Psoas muscle (tissue), 8 donors: ENCODE measurements at places on chromosomes 1 and 21. TPM values are rescaled to one million over a fixed set of nuclear protein-coding genes. Genes with fewer than 3 reads are reported as not detected.

Gene AGBL4
- not detected for total RNA-seq

Gene SLFNL1
- 0.16 TPM for total RNA-seq

Gene DNAI4
- 4.8 TPM for total RNA-seq

Gene TTC39A
- total RNA-seq, result 6.0 TPM

Gene IQCC
- total RNA-seq, result 1.1 TPM

- peak; percentile 72 for DNase-seq
These were observed 757 bp upstream of the SPSB1 start for GRCh38 chr1:9291914-9292360.

GRCh38 chr1:159881622-159882526, 18.1 kb downstream of the CFAP45 start:
- peak; percentile 68 for DNase-seq

DNA sequence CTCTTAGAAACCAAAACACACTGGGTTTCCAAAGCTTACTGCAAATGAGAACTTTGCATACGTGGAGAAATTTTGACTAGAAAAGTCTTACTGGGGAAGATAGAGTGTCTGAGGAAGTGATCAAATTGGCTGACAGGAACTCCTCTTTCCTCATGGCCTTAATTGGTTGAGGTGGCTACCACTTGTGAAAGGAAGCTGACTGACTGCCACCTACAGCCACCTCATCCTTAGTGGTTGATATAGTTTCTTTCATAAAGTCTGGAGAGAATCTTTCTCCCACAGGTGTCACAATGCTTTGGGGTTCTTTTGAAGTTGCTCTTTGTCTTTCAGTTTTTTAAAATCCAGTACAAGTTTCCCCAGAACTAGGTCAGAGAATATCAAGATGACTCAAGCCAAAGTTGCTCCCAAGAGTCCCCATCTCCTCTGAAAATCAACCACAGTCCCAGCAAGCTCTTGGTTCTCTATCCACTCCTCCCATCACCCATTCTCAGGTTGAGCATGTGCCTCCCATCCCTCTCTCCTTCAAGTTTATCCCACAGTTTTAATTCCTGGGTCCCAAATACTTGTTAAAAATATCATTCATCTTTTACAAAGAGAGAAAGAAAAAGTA, 43.3 kb downstream of the GPR88 start:
- DNase-seq, result no peak

DNA sequence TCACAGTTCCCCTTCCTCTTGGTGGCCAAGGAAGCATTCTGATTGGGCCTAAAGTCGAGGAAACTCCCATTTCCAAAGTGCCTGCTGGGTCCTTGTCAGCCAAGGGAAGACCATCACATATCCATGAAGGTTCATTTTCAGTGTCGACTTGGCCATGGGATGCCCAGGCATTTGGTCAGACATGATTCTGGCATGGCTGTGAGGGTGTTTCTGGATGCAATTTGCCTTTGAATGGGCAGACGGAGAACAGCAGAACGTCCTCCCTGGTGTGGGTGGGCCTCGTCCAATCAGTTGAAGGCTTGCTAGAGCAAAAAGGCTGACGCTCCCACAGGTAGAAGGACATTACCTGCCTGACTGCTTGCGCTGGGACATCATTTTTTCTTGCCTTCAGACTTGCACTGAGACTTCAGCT, 48.3 kb upstream of the LBR start:
- DNase-seq, result no peak

- DNase-seq, result no peak
These were observed 259.9 kb downstream of the FOXD2 start for GRCh38 chr1:47697616-47698335.

DNA sequence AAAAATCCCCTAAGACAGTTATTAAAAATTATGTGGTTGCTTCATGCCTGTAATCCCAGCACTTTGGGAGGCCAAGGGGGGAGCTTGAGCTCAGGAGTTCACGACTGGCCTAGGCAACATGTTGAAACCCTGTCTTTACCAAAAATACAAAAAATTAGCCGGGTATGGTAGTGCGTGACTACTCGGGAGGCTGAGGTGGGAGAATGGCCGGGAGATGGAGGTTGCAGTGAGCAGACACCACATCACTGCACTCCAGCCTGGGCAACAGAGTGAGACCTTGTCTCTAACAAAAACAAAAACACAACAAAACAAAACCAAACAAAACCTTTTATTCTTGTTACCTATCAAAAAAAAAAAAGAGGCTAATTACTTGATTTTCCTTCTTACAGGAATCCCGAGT, 2.1 kb downstream of the ELK4 start:
- DNase-seq, result no peak

DNA sequence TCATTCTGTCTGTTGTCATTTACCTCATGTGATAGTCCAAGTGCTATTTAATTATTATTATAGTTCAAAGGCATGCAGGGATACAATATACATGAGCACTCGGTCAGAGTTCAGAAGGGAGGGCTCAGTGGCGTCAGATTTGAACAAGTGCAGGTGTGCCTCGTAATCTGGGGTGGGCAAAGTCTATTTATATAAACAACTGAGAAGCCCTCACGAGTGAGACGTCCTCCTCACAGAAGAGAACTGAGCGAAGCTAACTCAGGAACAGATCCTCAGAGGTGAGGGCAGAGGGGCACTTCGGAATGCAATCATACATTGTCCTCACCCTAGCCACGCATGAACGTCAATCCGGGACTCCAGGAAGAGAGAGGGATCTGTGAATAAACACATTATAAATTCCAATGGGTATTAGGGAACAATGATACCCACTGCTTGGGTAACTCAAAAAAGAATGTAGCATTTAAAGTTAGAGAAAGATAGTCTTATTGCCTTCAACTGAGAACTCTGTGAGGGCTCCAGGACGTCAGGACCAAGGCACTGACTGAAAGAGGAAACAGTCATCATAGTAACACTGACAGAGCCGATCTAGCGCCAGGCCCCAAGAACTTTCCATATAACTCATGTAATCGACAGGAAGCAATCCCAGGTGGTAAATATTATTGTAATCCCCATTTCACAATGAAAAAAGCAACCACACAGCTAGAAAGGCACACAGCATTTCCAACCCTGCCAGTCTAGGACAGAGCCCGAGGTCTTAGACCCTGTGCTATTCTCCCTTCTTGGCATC, 127.1 kb upstream of the B3GALT2 start:
- DNase-seq, result no peak

DNA sequence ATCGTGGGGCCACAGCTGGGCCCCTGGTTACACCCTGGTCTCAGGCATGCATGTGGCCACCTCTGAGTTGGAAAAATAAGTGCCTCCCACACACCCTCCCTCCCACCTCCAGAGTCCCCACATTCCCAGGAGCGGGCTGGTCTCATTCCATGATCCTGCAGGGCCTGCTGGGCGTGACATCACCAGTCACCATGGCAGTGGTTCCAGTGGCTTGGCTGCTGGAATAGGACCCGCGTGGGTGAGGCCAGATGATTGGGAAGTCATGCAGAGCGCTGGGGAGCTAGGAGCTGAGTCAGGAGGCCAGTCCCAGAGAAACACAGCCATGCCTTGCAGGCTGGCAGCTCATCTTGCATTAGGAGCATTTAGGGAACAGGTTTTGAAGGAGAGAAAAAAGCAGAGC, 125.4 kb upstream of the TMEM51 start:
- DNase-seq, result peak; percentile 68

- DNase-seq, result no peak
These were observed 1596.9 kb downstream of the PLA2G4A start for GRCh38 chr1:188425687-188426086.

DNA sequence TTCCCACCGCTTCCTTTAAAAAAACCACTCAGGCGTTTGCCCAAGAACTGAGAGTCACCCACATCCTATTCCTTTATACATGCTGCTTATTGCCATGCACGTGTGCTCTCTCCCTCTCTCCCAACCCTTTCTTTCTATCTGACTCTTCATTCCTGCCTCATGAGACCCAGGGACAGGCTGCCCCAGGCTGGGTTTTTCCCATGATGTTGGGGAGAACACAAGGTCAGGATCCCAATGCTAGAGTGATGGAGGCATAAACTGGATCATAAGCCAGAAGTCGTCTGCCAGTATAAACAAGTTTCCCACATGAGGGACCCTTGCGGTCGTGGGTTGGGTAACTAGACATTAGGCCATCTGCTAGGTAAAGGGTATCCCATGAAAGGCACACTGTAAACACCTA, 64.9 kb downstream of the CD2 start:
- DNase-seq, result no peak

DNA sequence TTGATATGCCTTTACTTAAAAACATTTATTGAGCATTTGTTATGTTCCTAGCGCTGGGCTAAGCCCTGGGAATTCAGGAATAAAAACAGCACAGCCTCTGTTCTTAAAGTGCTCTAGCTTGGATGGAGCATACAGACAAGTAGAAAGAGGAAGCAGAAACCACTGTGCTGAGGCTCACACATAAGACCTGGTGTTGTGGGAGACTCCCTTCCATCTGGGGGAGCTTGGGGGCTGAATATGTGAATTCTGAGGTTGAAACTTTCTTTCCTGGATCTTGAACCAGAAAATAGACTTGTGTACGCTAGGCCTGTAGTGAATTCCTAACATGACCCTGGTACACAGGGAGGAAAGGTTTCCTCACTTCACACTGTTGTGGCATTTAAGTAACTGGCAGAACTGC, 209.9 kb downstream of the ZNF326 start:
- no peak for DNase-seq

GRCh38 chr21:20883408-20883800, 114.8 kb upstream of the NCAM2 start:
- DNase-seq, result no peak

- no peak for DNase-seq
These were observed 101.2 kb downstream of the AKT3 start for GRCh38 chr1:243748706-243749283.
